ENCODE measurements at places on chromosomes 13 and 19. TPM values are rescaled to one million over a fixed set of nuclear protein-coding genes. Genes with fewer than 3 reads are reported as not detected.

GRCh38 chr13:75635828-75636435 is at the start of gene LMO7:
LMO7 (plus strand) TSS chr13:75636330; CDS start chr13:75636658, 328 bp downstream.
- peak; percentile 78 for DNase-seq

DNA sequence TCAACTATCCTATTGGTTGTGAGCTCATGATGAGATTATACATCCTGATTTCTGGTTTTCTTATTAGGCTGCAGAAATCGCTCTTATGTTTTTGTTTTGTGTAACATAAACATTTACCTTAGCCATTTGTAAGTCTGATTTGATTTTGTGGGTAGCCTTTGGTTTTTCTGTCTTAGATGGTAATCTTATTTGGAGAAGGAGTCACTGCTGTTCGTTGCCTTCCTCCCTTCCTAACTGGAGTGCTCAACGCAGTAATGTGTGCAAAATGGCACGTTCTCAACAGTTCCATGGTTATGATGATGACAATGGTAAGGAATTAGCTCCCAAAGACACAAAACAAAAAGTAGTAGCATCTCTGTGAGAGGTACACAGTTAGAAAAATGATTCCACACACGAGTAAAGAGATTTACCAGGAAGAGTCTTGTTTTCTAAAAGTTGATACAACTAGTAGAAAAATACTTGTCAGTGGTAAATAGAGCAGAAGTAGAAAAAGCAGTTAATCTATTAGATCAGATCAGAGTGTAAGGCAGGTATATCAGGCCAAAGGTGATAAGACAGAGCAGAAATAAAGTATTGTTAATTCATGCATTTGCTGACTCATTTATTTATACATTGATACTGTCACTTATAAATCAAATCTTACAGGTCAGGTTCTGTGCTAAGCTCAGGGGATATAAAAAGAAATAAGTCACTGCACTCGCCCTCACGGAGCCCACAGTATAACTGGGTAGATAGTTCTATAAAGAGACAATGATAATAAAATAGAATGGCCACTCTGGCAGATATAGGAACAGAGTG is 270.0 kb downstream of the NALCN start:
- DNase-seq: no peak

GRCh38 chr13:93522501-93522900 is 295.9 kb downstream of the GPC6 start:
- peak; percentile 17 for DNase-seq

- no peak for DNase-seq
Observed at GRCh38 chr13:80630685-80631121, 289.8 kb upstream of the SPRY2 start.

GRCh38 chr19:14375055-14375581 is 6.1 kb upstream of the ADGRE5 start:
- DNase-seq: no peak

- DNase-seq: no peak
Observed at GRCh38 chr13:112724788-112725345, 35.0 kb downstream of the ATP11A start.

The FREM2 gene
- 21.3 TPM for total RNA-seq

The AXL gene
- total RNA-seq: 45.6 TPM

The CERS4 gene
- 76.0 TPM for total RNA-seq

The ZNF284 gene
- total RNA-seq: 5.6 TPM
